Activated CD4-positive, CD25-positive, alpha-beta regulatory T cell (primary cell): ENCODE measurements at places on chromosomes 2 and 18.

DNA sequence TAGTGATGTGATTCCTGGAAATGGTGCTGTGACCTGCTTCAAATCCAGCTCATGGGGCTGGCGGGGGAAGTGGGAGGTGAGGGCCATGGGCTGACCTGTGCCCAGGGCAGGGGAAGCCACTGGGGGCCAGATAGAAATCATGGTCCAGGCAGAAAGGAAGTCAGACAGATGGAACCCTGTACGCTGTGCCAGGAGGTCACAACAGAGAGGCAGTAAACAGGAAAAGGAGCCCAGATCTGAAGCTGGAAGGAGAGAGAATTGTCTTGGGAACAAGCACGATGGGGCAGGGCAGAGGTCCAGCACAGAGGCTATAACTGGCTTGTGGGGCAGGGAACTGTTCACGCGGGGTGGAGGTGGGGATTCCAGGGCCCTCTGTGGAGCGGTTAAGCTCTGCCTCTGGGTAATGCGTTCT is 76.0 kb downstream of the RNF144A start:
- DNase-seq: no peak

DNA sequence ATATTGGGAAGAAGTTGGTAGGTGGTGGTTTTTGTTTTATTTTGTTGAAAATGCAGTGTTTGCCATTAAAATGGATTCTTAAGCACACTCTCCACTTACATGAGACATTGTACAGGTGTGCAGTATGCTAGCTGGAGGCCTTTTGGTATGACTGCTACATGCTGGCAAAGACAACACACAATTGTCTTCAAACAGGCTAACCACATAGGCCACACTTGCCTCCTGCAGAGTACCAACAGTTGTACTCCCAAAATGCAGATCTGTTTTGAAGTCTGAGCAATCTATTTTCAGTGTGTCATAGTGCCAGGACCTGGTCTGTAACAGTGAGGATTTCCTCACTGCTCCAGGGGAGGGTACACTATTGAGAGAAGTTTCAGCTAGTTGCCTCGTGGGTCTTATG is 213.6 kb downstream of the ZRANB3 start:
- no peak for DNase-seq

GRCh38 chr2:239774933-239775622 is 250.1 kb downstream of the NDUFA10 start:
- no peak for DNase-seq

DNA sequence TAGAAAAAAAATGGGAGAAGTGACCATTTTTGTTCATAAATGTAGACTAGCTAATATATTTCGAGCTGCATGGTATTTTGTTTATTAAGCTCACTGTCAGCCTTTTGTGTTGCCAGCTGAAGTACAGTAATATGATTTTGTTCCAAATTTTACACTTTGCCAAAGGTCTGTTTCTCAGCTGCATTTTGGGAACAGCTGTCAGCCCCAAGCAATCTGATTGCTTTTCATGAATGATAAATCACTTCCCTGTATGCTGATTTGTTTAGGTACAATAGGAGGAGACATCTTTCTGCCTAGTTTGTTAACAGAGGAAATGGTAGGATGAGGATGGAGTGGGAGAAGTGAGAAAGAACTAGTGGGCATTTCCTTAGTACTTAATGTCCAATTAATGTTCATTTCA is 79.3 kb downstream of the NABP1 start:
- DNase-seq: no peak

DNA sequence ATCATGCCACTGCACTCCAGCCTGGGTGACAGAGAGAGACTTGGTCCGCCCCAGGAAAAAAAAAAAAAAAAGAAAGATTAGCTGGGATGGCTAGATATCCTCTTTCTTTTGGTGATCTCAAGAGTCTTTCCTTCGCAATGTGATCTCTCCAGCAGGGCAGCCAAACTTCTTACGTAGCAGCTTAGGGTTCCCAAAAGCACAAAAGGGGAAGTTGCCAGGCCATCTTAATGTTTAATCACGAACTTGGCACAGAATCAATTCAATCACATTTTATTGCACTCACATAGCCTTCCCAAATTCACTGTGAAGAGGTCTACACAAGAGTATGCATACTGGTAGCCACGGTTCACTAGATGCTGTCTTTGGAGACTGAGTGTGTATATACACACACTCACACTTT is 53.1 kb downstream of the VIL1 start:
- DNase-seq: no peak

GRCh38 chr18:41992066-41992465 is 37.0 kb downstream of the PIK3C3 start:
- no peak for DNase-seq

- DNase-seq: peak; percentile 2
Observed at GRCh38 chr2:169363560-169364150, 1.3 kb upstream of the LRP2 start.

DNA sequence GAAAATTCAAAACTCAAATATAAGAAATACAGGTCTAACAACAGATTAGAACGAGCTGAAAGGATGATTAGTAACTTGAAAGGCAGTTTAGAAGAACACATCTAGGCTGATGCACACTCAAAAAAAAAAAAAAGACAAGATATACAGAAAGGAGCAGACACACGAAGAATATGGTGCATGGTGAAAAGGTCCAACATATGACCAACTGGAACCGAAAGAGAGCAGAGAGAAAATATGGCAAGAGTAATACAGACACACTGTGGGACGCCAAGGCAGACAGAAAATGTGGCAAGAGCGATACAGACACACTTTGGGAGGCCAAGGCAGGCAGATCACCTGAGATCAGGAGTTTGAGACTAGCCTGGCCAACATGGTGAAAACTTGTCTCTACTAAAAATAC is 39.8 kb downstream of the NDUFA10 start:
- no peak for DNase-seq
